ENCODE measurements at places on chromosomes 2 and 18.

DNA sequence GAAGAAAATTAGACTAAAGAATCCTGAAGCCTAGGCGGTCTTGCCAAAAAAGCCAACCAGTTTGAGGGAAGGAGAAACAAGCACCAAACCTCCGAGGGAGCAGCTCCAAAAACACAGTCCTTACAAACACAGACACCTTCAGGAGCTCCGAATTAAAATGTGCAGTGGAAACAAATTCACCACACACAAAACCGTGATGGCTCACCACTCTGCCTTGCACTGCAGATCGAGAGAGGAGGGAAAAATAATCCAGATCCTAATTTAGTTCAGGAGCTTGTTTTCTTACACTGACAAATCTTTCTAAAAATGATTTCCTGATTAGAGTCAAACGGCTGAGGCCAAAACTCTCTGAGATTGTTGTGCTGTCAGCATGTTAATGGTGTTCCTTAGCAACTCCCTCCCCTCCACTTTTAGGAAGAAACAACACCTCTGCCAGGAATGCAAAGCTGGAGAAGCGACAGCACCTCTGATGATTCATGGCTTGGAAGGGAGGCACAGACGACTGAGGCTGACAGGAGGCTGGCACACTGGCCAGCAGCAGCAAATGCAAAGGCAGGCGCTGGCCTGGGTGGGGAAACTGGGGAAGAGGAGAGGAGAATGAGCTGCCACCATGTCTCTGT, 249.4 kb upstream of the KLHL29 start:
- DNase-seq: no peak

DNA sequence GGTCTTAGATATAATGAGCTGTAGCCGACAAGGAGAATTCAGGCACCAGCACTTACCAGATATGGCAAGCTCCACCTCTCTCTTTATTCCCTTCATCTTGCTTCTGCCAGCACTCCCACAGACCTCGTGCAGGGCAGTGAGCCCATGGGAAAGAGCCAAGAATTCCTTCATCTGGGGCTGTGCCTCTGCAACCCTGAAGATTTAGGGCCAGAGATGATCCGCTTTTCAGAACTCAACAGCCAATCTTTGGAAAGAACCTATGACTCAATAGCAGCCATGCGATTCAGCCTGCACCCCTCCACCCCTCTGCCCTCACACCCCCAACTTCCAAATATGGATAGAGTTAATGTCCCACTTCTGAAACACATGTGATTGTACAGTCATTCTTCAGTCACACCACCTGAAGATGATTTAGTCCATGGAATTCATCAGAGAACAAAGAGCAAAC, 533.7 kb upstream of the TNP1 start:
- DNase-seq: peak; percentile 95

DNA sequence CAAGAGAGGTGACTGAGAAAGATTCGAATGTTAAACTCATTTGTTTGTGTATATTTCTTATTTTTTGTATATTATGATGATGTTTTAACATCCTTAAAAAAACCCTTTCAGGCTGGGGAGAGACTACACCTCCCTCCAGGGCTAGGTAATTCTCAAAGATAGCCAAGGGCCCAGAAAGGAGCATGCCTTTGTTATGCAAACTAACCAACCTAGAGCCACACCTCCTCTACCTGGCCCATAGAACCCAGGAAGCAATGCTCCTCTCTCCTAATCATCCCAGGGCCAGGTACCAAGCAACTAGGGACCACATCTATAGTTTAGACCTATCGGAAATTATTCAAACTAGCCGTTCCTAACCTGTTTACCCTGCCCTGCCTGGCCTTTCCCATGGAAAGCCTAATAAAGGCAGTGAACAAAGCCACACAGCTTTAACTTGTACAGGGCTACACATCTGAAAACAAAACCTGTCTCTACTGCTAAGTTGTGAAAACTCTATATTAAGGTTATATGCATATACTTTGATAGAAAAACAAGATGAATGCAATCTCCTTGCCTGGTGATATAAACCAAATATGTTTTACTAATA, 79.7 kb downstream of the COLEC12 start:
- no peak for DNase-seq

- DNase-seq: no peak
Observed at GRCh38 chr18:59706499-59706898, 9.3 kb upstream of the CCBE1 start.

DNA sequence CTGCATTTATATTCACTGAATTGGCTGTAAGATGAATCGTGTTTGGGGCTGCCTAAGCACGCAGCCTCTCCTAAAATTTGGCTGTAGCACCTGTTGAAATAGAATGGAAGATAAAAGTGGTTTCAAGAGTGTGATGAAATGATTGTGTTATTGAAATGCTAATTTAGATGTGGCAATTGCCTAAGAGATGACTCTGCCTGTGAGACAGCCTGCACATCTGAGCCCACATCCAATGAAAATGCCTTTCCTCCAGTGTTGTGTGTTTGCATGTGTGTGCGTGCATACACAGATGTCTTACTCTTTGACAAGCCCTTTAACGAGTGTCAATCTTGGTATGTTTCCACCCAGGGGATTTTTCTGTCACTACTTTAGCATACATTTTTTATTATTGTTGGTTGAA, 346.9 kb downstream of the MEIS1 start:
- no peak for DNase-seq
